Fibroblast of gingiva (primary cell): ENCODE measurements at places on chromosomes 2 and 18.

DNA sequence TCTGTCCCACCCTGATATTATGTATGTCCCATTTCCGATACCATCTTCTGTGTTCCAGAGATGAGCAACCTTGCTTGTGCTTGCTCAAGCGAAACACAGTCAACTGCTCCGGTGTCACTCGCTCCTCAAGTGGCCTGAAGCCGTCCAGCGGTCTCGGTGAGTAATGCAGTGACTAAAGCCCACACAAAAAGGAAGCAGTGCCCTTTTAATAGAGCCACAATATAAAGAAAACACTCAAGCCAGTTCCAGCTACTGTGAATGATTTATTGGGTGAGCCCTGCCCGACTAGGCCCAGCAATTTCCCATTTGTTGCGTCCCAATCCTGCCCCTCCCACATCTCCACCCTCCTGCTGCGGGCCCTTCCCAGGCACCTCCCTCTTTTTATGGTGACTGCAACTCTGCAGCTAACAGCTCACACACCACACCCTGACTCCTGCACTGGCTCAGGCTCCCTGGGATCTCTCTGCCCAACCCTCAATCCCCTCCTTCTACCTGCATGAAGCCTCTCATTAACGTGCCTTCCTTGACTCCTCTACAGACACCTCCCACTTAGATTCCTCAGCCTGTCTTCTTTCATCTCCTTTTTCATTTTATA lies 44.2 kb upstream of the DSC1 start:
- no peak for DNase-seq

DNA sequence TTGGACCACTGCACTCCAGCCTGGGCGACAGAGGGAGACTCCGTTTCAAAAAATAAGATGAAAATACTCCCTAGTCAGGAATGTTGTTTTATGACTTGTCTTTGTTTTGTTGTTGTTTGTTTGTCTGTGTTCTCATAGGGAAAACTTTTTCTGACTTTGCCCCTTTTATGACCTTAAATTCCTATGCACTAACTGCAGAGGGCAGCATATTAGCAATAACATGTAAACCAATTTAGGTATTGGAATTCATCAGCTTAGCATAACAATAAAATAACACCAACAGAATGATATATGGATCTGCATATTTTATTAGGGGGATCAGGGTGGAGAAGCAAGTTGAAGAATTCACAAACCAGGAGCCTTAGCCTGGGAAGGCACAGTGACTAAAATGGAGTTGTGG lies 631.5 kb downstream of the SUCLG1 start:
- DNase-seq, result no peak

- DNase-seq, result no peak
Measured at GRCh38 chr2:119517433-119517832, 6.8 kb downstream of the SCTR start.

DNA sequence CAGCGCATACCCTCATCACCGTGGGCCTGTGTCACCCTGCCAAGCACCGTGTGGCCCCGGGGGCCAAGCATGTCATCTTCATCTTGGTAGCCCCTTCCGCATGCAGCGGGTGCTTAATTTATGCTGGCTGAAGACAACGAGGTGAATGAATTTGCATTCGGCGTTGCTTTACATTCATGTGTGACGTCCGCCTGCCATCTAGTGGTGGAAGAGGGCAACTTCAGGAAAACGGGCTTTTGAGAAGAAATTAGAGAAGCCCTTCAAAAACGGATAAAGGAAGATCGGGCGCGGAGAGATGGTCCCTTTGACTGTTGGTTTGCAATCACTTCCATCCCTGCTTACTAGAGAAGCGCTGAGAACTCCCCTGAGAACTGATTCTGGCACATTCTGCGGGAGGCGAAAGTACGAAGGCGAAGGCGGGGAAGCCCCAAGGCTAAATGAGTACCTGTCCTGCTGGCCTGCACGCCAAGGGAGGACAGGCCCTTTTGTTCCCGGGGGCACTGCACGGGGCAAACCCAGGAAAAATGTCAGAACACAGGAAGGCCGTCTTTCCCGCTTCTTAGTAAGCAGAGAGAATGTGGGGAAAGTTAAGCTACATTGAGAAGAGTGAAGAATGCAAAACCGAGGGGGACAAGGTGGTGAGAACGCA lies 145.9 kb downstream of the ZNF516 start:
- peak; percentile 48 for DNase-seq

GRCh38 chr2:10410823-10411437 lies 37.2 kb downstream of the ODC1 start:
- no peak for DNase-seq

DNA sequence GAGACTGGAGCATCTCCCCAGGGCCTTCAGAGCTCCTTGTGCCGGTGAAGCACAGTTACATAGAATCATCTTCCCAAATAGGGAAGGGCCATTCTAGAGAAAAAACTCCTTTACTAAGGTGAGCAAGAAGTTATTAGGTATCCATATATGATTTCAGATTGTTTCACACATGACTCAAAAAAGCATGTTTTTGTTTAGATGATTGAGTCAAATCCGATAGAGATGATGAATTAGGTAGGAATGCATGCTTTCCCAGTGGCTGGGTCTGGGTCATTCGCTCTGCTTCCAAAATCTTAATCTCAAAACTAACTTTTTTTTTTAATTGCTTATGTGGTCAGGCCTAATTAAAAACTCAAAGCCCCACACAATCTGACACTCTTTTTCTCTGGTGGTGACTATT lies 3.8 kb downstream of the NT5C1B start:
- DNase-seq, result no peak
